ENCODE measurements at places on chromosomes 1 and 21.

GRCh38 chr1:229841230-229841629 lies 215.2 kb downstream of the URB2 start:
- DNase-seq = no peak

- no peak for DNase-seq
Observed at GRCh38 chr1:18651713-18652112, 21.1 kb downstream of the PAX7 start.

DNA sequence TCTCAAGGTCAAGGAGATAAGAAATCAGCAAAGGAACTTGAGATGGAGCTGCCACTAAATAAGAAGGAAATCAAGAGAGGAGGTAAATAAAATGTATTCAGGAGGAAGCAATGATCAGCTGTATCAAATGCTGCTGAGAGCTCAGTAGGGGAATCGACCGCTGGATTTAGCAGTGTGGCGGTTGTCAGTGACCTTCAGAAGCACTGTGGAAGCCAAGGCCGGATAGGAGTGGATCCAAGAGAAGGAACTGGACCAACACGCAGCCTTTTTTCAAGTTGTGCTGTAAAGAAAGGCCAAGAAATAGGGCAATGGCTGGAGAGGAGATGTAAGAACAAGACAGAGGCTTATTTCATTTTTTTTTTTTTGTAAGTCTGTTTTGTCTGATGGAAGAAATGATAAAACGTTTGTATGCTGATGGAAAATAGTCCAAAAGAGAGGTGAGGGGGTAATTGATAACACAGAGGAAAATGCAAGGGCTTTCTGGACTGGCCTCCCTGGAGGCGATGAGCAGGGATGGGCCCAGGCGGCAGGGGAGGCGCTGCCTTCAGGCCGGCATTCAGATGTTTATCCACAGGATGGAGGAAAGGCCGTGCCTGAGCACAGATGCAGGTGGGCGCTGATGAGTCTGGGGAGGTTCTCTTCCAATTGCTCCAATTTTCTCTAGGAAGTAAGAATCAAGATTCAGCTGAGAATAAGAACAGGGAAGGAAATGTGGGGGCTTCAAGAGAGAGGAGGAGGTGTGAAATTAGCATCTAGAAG lies 17.5 kb upstream of the FAM43B start:
- no peak for DNase-seq

- DNase-seq = no peak
Observed at GRCh38 chr1:156527584-156527983, 27.0 kb upstream of the MEF2D start.

DNA sequence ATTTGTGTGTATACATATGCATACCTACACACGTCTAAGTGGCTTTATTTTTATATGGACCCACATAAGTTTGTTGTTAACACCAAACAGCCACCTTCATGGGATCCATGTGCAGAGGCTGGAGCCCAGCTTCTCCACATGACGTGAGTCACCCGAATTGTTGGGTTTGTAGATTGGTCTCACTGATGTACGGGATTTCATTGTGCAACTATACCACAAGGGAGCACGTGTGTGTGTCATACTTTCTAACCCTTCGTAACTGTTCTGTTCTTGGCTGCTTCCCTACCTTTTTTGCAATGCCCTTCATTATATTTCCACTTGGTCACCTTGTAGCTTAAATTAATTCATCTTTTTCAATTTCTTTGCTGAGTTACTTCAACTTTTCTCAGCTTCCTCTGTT lies 21.0 kb downstream of the SPRTN start:
- no peak for DNase-seq

- DNase-seq = no peak
Observed at GRCh38 chr1:27945020-27945419, 10.2 kb downstream of the SMPDL3B start.

GRCh38 chr1:202587859-202588485 lies 122.3 kb downstream of the SYT2 start:
- DNase-seq = no peak

Data from stimulated activated CD4-positive, alpha-beta T cell treated with anti-CD3 and anti-CD28 coated beads, Interleukin-1b, Interleukin-23, amount 100 ng/mL, for 48 hours (primary cell).